ENCODE measurements at places on chromosomes 4 and X.

DNA sequence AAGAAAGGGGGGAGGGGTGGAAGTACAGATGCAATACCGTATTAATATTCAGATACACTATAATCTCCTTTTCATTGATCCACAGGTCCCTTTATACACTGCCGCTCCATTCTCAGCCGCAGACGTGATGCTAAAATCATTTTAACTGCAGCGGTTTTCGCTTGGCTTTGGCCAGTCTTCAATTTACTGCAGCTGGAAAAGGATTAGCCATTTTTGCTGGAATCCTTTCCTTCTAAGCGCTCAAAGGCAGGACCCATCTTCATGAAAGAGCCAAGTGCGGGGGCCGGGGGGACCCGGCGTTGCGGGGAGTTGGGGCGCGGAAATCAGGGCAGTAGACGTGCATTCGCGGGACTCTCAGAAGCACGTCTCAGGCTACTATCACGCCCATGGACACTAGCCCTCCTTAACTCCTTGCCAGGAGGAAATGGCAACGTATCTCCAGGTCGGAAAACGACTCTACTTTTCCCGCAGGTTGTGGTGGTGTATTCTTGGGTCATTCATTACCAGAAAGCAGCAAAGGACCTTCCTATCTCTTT, 1.7 kb upstream of the PCDH10 start:
- DNase-seq: no peak

DNA sequence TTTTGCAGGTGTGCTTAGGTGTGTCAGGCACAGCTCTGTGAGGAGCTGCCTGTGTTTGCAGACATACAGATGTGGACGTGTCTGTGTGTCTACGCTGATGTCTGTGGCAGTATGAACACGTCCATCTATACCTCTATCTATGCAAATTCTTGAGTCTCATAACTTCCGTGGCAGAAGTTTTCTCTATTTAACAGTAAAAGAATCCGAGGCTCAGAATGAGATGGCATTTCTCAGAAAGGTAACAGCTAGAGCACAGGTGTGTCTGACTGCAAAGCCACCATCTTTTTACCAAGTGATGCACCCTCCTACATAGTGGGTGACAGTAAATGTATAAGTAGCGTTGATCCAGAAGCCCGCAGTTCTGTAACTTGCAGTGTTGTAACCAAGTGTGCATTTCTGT, 39.9 kb upstream of the CYP4V2 start:
- DNase-seq: no peak

DNA sequence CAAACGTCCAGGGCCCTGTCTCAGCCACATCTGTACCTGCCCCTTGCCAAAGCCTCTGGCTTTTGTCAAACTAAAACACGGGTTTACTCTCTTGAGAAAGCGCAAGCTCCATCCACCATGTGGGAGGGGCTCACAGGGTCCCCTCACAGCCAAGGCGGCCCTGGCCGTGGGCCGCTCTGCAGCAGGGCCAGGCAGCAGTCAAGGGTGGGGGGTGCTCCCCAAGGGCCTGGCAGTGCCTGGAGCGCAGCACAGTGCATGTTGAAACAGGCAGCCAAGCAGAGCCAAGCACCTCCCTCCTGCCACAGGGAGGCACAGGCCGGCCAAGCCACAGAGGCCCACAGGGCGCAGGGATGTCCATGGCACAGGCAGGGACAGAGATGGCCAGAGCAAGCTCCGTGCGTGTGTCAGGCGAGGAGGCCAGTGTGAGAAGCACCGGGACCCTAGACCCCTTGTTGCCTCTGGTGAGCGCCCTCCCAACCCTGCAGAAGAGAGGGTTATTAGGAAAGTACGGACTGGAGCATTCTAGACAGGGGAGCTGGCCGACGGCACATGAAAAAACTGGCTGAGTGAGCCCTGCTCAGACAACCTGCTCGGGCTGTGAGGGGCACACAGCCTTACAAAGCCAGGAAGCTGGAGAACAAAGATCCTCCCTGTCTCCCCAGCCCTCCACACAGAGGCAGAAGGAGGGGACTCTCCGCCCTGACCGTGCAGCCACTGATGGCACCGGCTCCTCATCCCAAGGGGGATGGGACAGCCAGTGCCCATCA, 39.0 kb downstream of the FAM53A start:
- DNase-seq: no peak

GRCh38 chrX:74297766-74298165, 6.2 kb upstream of the ZCCHC13 start:
- DNase-seq: no peak

GRCh38 chr4:110516106-110516922, 40.4 kb downstream of the ENPEP start:
- peak; percentile 75 for DNase-seq

DNA sequence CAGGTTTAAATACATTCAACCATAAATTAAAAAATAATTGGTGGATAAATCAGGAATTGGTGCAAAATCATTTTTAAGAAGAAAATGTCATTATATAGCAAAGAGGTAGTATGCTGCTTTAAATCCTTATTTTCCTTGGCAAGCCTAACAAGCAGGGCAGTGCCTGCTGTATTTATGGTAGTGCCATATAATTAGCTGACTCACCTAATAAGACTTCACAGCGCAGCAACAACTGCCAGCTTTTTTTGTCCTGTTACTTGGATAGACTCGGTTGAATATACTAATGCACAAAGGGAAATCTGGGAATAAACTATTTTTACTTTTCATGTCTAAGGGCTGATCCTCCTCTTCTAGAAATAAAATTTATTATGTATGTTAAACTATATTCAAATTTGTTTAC, 99.1 kb downstream of the SNCA start:
- DNase-seq: no peak

GRCh38 chr4:110411574-110412011, 64.4 kb upstream of the ENPEP start:
- DNase-seq: no peak

DNA sequence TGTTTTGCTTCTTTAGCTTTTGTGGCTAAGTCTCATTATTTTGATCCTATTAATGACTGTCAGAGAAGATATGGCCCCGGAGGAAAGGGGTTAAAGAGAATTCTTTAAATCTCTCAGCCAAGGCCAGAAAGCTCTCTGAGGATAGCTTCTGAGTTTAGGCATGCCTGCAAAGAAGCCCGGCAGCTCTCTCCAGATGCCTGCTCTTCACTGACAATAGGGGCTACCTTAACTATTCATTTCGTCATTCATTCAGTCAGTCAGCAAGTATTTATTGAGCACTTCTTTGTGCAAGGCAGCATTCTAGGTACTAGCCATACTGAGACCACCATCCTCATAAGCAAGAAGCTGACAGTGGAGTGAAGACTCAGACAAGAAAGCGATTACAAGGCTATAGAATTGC, 34.0 kb upstream of the BMP15 start:
- no peak for DNase-seq

DNA sequence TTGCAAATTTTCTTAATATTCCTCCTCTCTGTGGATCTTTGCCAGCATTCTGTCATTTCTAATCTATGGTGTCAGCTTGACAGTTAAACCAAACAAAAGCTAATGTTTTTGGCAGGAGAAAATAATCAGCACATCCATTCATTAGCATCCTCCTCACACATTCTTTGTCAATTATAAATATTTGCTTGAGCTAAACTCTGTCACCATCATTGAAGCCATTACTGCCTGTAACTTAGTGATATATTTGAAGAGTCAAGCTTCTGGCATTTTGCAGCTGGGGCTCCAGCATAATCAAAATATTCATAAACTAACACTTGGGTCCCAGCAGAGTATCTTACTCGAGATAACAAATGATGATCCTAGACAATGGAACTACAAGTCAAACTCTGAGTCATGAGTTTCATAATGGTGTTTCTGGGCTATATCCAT, 126.1 kb downstream of the EIF4E start:
- no peak for DNase-seq

GRCh38 chr4:8058031-8058479, 100.6 kb downstream of the ABLIM2 start:
- DNase-seq: no peak

DNA sequence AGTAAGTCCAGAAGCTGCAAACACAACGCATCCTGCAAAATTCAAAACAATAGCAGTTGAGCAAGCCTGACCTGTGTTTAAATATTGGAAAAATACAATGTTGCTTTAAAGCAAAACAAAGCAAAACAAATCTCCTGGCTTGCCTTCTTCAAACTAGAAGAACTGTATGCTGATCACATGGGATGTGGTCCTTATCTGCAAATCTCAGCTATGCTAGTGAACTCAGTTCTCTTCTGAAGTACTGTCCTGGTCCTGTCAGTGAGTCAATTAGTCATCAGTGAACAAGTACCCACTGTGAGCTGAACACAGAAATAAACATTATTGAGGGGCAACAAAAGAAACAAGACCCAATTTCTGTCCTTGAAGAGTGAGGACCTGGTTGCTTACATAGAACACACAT, 522.5 kb downstream of the SMARCA1 start:
- no peak for DNase-seq

GRCh38 chr4:3246458-3247398, 2.2 kb upstream of the MSANTD1 start:
- DNase-seq: no peak

DNA sequence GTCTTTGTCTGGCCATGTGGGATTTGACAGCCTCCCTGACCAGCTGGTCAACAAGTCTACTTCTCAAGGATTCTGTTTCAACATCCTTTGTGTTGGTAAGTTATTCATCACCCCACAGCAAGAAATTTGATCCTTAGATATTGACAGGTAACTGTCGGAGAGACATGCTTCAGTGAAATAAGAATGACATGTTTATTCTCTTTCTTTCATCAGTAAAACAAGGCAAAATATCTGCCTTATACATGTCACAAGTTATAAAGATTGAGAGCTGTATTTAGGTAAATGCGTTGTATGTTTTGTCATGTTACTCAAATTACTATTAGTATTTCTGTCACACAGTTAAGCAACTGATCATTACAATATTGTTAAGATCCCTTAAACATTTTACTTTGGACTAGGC, 46.9 kb downstream of the SEPTIN11 start:
- no peak for DNase-seq

GRCh38 chrX:68492583-68492982, 6.3 kb upstream of the YIPF6 start:
- no peak for DNase-seq

DNA sequence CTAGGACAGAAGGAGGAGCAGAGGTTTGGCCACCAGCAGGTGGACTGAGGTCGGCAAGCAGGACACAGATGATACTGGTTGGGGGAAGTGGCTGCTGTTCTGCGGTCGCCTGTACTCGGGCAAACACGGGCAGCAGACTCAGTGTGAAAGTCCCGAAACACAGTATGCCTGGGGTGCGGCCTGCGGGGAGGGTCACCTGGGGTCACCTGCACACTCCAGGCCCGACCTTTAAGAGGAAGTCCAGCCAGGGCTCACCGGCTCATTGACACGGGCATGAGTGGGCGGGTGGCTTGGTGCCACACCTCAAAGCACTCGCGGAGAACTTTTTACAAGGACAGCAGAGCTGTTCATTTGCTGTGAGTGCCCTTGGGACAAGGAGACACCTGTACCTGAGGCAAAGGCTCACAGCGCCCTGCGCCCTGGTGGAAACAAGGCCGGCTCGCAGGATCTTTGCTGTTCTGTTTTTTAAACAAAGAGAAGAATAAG, 71.5 kb upstream of the MXD4 start:
- no peak for DNase-seq

DNA sequence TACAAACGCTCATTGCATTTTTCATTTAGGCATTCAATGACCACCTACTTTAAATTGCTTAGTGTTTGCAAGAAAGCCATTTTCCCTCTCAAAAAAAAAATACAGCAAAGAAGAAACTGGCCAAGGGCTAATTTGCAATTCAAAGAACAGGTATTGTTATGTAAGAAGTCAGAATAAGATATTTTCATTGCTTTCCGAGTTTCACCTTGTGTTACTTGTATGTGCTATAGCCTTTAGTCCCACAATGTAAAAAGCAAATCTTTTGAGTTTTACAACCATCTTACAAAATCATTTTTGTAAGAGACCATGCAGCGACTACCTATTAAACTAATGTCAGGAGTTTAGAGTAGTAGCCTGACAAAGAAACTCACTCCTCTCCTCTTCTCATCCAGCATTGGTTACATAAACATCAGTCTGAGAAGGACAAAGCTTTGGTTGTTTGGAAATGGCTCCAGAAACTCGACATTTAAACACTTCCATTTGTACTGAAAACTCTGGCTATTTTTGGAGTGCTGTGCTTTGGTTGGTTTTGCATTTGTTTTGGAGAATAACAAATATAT, 15.3 kb downstream of the TENM3 start:
- DNase-seq: no peak

- DNase-seq: peak; percentile 13
Measured at GRCh38 chrX:9466124-9466495, 1.3 kb downstream of the TBL1X start.

- DNase-seq: no peak
Measured at GRCh38 chr4:62470020-62470419, 1269.9 kb downstream of the ADGRL3 start.

- no peak for DNase-seq
Measured at GRCh38 chrX:20032201-20032600, 41.3 kb upstream of the BCLAF3 start.

DNA sequence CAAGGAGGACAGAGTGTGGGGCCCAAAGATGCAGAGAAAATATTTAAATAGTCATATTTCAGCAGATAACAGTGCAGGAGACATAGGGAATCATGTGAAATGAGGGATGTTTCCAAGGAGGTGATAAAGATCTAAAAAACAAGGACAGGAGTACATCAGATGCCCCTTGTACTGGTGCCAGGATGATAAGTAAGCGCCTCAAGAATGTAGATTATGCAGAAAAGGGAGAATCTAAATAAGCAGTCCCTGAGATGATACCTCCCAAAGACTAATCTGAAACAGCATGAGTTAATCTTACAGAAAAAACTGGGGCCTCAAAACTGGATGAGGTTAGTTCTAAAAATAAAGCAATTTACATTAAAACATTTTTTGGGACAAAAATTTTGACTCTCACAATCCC, 136.1 kb upstream of the WDFY3 start:
- DNase-seq: no peak

- no peak for DNase-seq
Measured at GRCh38 chr4:126965877-126966276, 666.9 kb upstream of the INTU start.

DNA sequence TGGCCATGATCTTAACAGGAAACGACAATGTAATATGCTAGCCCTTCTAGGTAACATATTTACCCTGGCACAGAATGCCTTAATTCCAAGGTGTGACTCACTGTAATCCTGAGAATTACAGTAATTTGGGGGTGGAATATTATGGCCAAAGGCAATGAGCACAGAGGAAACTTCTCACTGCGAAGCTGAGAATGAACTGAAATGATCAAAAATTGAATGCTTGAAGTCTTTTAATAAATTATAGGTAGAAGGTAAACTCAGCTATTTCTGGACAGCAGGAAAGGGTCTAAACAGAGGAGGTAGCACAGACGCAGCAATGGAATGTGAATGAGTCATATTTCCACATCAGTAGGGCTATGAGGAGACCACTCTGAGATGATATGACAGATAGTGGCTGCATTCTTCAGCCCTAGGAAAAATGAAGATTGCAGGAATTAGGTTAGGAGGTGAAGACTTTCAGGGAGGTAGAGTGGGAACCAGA, 312.6 kb downstream of the PACRGL start:
- no peak for DNase-seq

DNA sequence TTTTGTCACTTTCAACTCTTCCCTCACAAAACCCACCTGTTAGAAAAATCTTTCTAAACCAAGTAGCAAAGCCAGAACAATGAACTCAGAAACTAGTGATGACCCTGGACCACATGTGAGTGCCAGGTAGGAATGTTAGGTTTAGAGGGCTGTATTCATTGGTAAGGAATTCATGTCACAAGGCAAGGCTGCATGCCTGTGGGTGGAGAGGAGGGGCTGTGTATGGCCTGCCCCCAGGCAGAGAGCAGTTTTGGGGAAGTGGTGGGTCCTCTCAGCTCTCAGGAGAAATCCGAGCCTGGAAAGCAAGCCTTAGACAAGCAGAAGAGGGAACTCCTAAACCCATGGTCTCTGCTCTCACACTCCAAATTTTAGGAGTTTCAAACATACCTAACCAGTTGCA, 2.4 kb downstream of the RNF175 start:
- DNase-seq: no peak
